NCI-H2171 treated with DMSO at 0.1 percent for 48 hours (cell line): ENCODE measurements at places on chromosomes 3 and 15.

DNA sequence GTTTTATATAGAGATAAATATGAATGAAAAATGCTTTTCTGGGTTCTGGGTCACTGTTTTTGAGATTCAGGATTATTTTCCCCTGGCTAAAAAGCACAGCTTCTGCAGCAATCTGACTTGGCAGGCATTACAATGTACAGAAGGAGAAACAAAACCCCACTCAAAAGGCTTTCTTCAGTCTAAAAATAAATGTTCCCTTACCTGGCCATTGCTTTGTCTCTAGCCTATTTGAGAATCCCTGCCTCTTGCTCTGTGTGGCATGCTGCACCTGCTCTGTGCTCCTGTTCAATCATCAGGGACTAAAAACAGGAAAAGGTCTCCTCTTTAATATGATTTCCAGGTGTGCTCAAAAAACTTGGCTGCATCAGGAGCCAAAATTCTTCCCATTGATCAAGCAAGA lies 187.4 kb upstream of the STAC start:
- no peak for DNase-seq

GRCh38 chr3:194223951-194224350 lies 88.0 kb downstream of the HES1 start:
- DNase-seq: no peak

DNA sequence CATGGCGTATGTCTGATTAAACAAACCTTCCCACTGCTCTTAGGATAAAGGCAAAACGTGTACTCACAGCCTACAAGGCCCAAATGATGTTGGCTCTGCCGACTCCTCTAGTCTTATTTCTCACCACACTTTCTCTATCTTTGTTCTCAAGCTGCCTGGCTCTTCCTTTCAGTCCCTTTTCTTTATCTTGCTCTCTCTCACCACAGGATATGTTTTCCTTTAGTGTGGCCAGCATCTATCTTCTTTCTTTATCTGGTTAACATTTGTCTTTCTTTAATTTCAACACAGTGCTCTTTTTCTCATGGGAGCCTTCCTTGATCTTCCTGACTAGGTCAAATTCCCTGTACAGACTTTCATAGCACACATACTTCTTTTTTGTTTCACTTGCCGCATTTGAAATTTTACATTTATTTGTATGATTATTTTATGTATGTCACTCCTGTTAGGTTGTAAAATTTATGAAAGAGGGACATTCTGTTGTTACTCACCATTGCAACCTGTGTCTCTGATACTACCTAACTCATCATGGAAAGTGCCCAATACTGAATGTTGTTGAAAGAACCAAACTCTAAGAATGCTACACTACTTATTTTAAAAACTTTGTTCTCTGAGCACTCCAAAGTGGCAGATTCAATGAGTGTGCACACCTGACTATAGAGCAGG lies 328.9 kb upstream of the CBLB start:
- no peak for DNase-seq

DNA sequence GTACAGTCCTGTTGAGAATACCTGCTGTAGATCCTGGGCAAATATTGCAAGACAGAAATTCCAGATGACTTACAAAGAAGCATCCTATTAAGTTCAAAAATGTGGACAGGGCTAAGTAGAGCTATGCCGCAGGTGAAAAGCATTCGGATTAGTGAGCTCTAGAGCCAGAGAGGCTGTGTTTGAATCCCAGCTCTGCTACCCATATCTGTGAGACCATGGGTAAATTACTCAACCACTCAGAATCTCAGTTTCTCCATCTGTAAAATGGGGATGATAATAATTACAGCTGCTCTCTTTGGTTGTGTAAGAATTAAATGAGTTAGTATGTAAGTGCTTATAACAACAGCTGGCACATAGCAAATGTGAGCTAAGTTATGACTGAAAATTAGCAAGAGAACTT lies 3.9 kb downstream of the ADAMTS7 start:
- DNase-seq: no peak

DNA sequence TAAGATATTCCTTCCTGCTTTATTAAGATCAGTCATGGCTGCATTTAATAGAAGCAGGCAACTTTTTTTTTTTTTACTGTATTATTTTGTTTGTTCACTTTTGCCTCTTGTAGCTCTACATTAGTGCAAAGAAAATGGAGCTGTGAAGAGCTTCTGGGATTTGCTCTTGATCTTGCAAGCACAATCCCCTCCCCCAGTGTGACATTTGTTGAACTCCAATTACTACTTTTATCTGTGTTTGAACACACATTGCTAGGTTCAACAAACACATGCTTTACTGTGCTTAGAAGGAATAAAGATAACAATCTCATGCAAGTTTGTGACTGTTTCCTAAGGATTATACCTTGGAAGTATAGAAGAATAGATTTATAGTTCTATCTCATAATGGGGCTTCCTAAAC lies 648.8 kb downstream of the NLGN1 start:
- DNase-seq: no peak

- no peak for DNase-seq
Measured at GRCh38 chr3:150588027-150588830, 14.9 kb upstream of the SELENOT start.

- DNase-seq: no peak
Measured at GRCh38 chr3:68915973-68916372, 16.4 kb downstream of the TAFA4 start.

- no peak for DNase-seq
Measured at GRCh38 chr15:67822537-67823313, 2.6 kb upstream of the SKOR1 start.
